Uterus (tissue), 4 donors: ENCODE measurements at places on chromosomes 6 and 20. TPM values are rescaled to one million over a fixed set of nuclear protein-coding genes. Genes with fewer than 3 reads are reported as not detected.

GRCh38 chr6:153086225-153086990, 44.7 kb downstream of the RGS17 start:
- H3K36me3 ChIP-seq: no peaks in the 10 kb centered on the region
- no peaks in the 10 kb centered on the region for H3K4me1 ChIP-seq
- H3K27me3 ChIP-seq: no peaks in the 10 kb centered on the region
- no peak overlapping the region for H3K27ac ChIP-seq
- H3K4me3 ChIP-seq: no peak overlapping the region
- DNase-seq: no peak

Gene SLC2A4RG
- total RNA-seq: 54.7 TPM

DNA sequence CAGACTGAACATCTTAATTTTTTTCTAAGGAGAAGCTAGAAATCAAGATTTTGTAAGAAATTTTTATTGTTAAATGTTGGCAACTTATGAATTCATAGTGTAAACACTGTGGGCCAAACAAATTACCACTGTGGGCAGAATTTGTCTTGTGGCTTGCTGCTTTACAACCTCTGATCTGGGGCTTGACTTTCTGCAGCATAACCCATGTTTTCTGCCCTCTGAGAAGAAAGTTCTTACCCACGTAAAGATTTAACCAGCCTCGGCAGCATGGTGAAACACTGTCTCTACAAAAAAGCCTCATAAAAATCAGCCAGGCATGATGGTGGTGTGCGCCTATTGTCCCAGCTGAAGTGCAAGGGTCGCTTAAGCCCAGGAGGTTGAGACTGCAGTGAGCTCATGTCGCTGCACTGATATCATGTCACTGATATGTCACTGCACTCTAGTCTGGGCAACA, 12.9 kb downstream of the ITCH start:
- no peak overlapping the region for H3K27ac ChIP-seq
- no peak overlapping the region for H3K4me3 ChIP-seq
- no peak for DNase-seq

- no peaks in the 10 kb centered on the region for H3K27me3 ChIP-seq
- H3K4me3 ChIP-seq: no peak overlapping the region
- no peaks in the 10 kb centered on the region for H3K4me1 ChIP-seq
- no peaks in the 10 kb centered on the region for H3K36me3 ChIP-seq
Measured at GRCh38 chr6:34592208-34592952, 36.3 kb upstream of the SPDEF start.

DNA sequence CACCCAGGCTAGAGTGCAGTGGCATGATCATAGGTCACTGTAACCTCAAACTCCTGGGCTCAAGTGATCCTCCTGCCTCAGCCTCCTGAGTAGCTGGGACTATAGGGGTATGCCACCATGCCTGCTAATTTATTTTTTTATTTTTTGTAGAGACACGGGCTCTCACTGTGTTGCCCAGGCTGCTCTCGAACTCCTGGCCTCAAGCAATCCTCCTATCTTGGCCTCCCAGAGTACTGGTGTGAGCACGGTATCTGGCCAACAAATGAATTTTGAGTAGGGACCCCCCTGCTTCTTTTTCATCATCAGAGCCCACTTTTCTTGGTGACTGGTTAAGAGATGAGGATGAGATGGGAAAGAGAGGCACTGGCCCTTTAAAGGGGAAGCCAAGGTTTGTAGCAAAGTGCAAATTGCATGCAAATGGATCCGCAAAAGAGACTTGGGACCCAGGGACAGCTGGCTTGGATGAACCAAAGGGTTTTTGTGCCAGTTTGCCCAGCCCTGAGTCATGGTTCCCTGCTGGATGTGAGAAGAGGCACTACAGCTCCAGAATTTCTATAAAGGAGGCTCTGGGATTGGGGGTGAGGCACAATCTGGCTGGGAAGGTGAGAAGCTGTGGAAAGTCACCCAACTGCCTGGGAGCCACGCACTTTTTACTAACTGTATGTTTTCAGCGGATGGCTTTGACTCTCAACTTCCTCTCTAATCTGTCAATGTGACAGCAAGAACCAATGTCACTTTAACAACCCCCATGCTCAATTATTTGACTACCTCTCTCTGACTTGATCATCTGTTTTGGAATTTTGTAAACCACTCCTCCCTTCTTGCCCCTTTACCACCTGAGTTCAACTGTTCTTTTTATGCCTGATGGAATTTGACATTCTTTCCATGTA, 58.7 kb upstream of the RNF24 start:
- H3K27ac ChIP-seq: no peak overlapping the region
- no peak for DNase-seq
- no peaks in the 10 kb centered on the region for H3K36me3 ChIP-seq
- no peaks in the 10 kb centered on the region for H3K4me1 ChIP-seq
- no peaks in the 10 kb centered on the region for H3K27me3 ChIP-seq

GRCh38 chr6:149211046-149211571, 106.4 kb upstream of the TAB2 start:
- no peak overlapping the region for H3K27ac ChIP-seq
- no peak for DNase-seq
- H3K4me3 ChIP-seq: no peak overlapping the region
- no peaks in the 10 kb centered on the region for H3K27me3 ChIP-seq
- peaks cover 6% of the 10 kb centered on the region for H3K4me1 ChIP-seq

DNA sequence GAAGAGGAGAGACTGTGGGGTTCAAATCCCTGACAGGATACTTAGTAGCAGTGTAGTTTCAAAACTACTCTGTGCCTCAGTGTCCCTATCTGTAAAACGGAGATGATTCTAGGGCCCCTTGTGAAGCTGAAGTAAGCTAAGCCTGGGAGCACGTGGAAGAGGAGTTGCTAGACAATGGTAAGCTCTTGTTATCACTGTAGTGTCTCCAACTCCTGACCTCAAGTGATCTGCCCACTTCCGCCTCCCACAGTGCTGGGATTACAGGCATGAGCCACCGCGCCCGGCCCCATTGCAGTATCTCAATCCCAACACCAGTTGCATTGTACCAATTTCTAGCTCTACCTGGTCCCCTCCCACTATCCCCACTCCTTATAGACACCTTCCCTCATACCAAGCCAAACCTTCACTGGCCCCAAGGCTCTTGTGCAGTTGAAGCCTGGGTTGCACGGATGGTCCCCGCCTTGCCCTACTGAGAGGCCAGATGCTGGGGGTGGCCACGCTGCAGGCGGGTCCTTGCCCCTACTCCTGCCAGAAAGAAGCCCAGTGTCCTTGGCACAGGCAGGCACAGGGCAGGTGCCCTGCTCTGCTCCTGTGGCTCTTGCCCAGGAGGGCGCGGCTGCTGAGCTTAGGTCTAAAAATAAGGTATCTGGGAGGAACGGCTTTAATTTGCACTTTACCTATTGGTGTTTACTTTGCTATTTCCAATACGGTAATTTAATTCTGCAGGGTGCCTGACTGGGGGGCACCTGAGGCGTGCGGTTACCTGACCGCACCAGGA, 118.1 kb downstream of the VEGFA start:
- no peaks in the 10 kb centered on the region for H3K27me3 ChIP-seq
- H3K27ac ChIP-seq: no peak overlapping the region
- H3K4me1 ChIP-seq: no peaks in the 10 kb centered on the region
- DNase-seq: no peak
- H3K4me3 ChIP-seq: no peak overlapping the region
- H3K36me3 ChIP-seq: no peaks in the 10 kb centered on the region

DNA sequence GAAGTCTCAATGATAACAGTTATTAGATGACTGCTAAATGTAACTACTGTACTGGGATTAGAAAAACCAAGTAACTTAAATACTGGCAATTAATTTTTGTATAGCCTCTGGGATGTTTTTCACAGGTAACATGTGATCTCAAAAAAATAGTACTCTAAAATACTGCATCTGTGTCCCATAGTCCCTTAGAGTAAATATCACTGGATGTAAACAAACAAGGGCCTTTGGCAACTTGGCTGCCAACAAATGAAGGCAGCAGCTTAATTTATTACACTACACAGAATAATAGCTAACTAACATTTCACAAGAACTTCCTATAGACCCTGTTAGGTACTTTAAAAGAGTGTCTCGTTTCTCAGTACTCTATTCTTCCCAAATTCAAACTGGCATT, 14.0 kb downstream of the ARHGAP18 start:
- H3K4me3 ChIP-seq: no peak overlapping the region
- H3K27me3 ChIP-seq: no peaks in the 10 kb centered on the region
- H3K27ac ChIP-seq: no peak overlapping the region
- no peak for DNase-seq

Gene SGK2
- total RNA-seq: 5.9 TPM

Gene FAM83D
- 0.61 TPM for total RNA-seq

DNA sequence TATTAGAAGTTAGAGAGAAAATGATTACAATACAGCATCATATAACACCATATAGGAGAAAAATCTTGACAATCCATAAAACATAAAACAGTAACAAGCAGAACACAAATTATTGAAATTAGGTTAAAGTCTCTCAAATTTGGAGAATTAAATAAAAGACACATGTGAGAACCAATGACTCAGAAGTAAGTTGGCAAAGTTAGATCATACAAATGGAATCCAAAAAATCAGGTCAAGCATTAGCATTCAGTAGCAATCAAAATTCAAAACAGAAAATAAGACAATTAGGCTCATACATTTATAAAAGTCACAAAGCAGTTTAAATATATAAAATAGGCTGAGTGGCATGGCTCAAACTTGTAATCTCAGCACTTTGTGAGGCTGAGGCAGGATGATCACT, 775.6 kb downstream of the PHF3 start:
- no peaks in the 10 kb centered on the region for H3K4me1 ChIP-seq
- no peaks in the 10 kb centered on the region for H3K36me3 ChIP-seq
- no peaks in the 10 kb centered on the region for H3K27me3 ChIP-seq
- H3K4me3 ChIP-seq: no peak overlapping the region
- no peak for DNase-seq

Gene MYL9
- total RNA-seq: 255 TPM

DNA sequence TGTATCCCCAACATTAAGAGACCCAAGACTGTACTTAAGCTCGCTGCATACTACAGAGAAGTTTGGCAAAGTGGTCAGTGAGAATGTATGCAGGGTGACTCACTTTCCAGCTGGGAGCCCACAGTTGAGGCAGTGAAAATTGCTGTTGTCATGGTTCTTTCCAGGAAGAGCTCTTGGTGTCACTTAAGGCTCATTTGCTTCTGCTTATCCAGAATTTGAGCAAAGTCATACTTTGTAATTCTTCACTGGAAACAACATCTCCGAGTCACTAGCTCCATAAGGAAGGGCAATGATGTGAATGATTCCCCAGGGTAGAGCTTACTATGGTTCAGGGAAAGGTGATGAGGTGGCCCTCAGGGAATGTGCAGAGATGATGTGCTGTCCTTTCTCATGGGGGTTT, 65.4 kb upstream of the FBXL4 start:
- H3K27me3 ChIP-seq: no peaks in the 10 kb centered on the region
- no peak overlapping the region for H3K27ac ChIP-seq
- H3K4me1 ChIP-seq: no peaks in the 10 kb centered on the region

Gene ACTR5
- total RNA-seq: 3.8 TPM

Gene C6orf58
- total RNA-seq: not detected

DNA sequence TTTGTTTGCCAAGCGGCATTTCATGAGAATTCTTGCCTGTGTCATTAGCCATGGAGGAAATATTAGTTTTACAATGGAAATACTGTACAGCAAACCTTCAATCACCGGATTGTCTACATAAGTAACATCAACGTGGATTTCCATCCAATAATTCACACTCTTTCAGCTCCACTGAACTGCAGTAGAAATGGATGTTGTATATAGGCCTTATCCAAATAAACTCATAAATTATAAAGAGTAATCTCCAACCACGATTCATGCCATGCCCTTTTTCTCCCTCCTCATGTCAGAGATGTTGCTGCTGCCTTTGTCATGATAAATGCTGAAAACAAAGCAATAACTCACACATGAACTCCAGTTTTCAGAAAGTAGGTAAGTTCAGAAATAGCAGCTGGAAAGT, 54.9 kb upstream of the EYS start:
- H3K27me3 ChIP-seq: no peaks in the 10 kb centered on the region
- H3K27ac ChIP-seq: no peak overlapping the region
- no peaks in the 10 kb centered on the region for H3K4me1 ChIP-seq
- H3K4me3 ChIP-seq: no peak overlapping the region
- H3K36me3 ChIP-seq: no peaks in the 10 kb centered on the region

DNA sequence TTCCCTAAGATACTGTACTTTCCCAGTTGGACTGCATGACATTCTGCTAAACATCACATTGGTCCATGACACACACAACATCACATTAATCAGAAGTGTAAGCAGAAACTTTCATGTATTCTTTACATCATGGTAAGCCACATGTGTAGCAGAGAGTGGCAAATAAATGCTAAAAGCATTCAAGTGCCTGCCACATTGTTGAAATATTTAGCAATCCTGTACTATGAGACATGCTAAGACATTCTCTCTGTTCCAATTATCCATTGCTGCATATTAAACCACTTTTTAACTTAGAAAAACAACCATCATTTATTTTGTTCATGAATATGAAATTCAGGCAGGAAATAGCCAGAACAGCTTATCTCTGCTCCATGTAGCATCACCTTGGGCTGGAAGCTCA, 207.7 kb upstream of the GJE1 start:
- no peak for DNase-seq
- H3K4me1 ChIP-seq: no peaks in the 10 kb centered on the region
- no peak overlapping the region for H3K4me3 ChIP-seq
- H3K27me3 ChIP-seq: no peaks in the 10 kb centered on the region
- no peak overlapping the region for H3K27ac ChIP-seq

Gene PLEKHG1
- total RNA-seq: 50.3 TPM

Gene MACROD2
- 9.7 TPM for total RNA-seq

DNA sequence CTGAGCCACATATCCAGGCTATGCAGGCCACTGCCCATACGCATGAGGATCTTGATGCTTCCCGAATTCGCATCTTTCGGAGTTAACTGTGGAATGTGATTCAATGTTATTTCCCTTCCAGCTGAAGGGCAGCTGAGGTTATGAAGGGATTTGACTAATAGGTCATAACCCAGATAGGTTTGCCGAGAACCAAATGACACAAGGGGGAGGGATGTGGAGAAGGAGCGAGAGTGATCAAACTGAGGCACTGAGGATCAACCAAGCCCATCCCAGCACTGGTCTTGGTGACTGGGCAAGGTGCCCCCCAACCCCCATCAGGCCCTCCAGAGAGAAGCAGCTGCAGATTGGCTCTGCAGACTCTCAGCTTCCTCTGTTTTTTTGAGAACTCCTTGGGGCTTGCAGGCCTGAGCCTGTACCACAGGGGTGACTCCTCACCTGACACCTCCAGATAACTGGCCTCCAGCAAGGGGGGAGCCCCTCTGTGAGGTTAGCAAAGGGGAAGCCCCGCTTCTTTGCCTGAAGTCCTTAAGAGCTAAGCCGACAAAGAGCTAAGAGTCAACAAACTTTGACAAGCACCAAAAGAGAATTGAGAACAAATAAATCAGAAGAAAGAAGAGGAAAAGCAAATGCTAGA, 185.9 kb downstream of the PDE7B start:
- H3K27me3 ChIP-seq: no peaks in the 10 kb centered on the region
- H3K27ac ChIP-seq: peak overlapping the region; percentile 89
- DNase-seq: no peak
- H3K36me3 ChIP-seq: no peaks in the 10 kb centered on the region
- peaks cover 10% of the 10 kb centered on the region for H3K4me1 ChIP-seq
